Kidney tubule cell (primary cell): ENCODE measurements at places on chromosomes 3 and 15.
A peak's percentile ranks its signal among the peaks of the same experiment; 100 is the strongest.

- DNase-seq: peak; percentile 25
Measured at GRCh38 chr15:60840306-60840702, 361.4 kb upstream of the ICE2 start.

GRCh38 chr3:137121704-137122314, 164.0 kb downstream of the IL20RB start:
- DNase-seq: peak; percentile 51

DNA sequence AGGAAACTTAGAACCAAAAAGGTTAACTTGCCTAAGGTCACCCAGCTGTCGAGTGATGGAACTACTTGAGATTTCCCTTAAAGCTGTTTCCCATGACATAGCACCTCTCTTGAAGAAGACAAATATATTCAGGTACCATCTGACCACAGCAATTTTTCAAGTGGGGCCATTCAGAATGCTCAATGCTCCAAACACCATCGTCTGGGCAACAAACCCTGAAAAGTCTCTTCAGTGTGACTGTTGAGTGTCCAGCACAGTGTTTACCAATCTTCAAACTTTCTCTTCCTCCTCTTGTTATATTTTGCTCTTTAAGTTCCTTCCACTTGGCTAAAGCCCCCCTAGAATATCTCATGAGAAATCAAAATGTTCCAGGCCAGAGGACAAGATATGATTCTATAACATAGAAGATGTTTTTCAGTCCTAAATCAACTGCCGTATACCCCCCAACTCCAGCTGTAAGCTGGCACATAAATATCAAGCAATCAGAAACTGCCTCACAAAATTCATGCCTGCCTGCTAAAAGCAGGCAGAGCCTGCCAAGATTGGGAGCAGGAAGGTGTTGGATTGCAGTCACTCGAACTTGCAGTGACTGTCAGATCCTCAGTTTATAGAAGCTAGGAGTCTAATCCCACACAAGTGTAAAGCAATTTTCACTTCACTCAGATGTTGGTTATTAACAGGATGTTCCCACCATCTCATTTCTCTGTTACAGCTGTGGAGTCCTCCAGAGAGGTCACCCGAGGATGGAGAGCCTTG, 230.5 kb upstream of the MRPL3 start:
- DNase-seq: no peak

- no peak for DNase-seq
Measured at GRCh38 chr3:195755791-195756676, 35.3 kb downstream of the MUC20 start.

- no peak for DNase-seq
Measured at GRCh38 chr15:65819563-65819960, 27.5 kb upstream of the DENND4A start.

- peak; percentile 45 for DNase-seq
Measured at GRCh38 chr15:39704689-39705088, 78.0 kb downstream of the FSIP1 start.

- DNase-seq: no peak
Measured at GRCh38 chr3:194984066-194984465, 286.9 kb downstream of the XXYLT1 start.

- DNase-seq: peak; percentile 85
Measured at GRCh38 chr3:69649120-69650065, 89.9 kb upstream of the MITF start.

- no peak for DNase-seq
Measured at GRCh38 chr3:11004563-11004962, 12.0 kb downstream of the SLC6A1 start.

GRCh38 chr15:98801234-98801561, 152.9 kb downstream of the IGF1R start:
- no peak for DNase-seq

- DNase-seq: peak; percentile 62
Measured at GRCh38 chr3:24521420-24522145, 26.9 kb upstream of the THRB start.
